ENCODE measurements at places on chromosomes 13 and 19.
A peak's percentile ranks its signal among the peaks of the same experiment; 100 is the strongest.

GRCh38 chr19:52297601-52298364, 814 bp downstream of the ZNF480 start:
- no peak for DNase-seq

DNA sequence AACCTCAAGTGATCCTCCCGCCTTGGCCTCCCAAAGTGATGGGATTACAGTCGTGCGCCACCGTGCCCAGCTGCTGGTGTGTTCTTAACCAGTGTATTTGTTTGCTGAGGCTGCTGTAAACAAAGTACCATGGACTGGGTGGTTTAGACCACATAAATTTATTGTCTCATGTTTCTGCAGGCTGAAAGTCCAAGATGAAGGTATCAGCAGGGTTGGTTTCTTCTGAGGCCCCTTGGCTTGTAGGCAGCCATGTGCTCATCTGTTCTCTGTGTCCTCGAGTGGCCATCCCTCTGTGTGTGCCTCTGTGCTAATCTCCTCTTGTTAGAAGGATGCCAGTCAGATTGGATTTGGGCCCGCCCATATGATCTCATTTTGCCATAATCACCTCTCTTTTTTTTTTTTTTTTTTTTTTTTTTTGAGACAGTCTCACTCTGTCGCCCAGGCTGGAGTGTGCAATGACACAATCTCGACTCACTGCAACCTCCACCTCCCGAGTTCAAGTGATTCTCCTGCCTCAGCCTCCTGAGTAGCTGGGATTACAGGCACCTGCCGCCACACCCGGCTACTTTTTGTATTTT, 31.8 kb downstream of the PEX11G start:
- no peak for DNase-seq

DNA sequence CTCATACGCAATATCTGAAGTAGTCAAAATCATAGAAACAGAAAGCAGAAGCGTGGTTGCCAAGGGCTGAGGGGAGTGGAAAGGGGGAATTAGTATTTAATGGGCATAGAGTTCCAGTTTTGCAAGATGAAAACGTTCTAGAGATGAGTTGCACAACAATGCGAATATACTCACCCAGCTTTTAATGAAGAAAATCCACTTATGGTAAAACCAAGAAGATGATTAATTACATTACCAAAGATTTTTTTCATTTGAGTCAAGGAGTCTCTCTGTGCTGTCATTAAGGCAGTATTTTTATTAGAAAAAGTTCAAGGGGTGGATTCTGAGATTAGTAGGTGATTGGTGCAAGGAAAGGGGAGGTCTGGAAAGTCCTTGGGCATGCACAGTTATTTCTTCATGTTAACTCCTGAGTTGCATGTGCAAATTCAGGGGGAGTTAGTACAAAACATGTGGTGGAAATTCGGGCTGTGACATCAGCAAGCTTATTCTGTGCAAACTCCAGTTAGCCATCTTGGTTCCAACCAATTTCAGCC, 6.9 kb upstream of the CBY2 start:
- DNase-seq, result no peak

- no peak for DNase-seq
Measured at GRCh38 chr19:14477418-14478112, 2.4 kb upstream of the PTGER1 start.

DNA sequence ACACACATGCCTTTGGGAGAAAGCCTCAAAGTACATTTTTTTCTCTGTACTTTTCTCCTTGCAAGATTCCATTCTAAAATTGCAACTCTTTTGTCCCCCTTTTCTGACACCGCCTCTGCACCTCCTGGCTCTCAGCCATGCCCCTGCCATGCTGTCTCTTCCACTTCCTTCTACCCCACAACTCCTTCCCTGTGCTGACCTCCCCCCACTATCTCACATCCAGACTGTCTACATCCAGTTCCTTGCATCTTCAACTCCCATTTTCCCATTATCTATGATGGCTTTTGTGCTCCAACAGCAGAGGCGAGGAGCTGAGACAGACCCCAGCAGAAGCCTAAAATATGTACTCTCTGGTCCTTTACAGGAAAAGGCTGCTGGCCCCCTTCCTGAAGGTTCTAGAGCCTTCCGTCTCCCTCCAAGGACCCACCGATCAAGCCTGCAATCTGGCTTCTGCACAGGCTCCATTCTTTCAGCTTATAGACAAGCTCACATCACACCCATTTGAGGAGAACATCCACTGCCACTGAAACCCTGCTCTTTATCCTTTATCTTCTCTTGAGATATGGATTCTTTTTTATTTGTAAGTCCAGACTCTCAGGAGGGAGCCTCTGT, 50.2 kb downstream of the RFX2 start:
- no peak for DNase-seq

GRCh38 chr13:110706570-110707372, 855 bp upstream of the CARS2 start:
- no peak for DNase-seq

DNA sequence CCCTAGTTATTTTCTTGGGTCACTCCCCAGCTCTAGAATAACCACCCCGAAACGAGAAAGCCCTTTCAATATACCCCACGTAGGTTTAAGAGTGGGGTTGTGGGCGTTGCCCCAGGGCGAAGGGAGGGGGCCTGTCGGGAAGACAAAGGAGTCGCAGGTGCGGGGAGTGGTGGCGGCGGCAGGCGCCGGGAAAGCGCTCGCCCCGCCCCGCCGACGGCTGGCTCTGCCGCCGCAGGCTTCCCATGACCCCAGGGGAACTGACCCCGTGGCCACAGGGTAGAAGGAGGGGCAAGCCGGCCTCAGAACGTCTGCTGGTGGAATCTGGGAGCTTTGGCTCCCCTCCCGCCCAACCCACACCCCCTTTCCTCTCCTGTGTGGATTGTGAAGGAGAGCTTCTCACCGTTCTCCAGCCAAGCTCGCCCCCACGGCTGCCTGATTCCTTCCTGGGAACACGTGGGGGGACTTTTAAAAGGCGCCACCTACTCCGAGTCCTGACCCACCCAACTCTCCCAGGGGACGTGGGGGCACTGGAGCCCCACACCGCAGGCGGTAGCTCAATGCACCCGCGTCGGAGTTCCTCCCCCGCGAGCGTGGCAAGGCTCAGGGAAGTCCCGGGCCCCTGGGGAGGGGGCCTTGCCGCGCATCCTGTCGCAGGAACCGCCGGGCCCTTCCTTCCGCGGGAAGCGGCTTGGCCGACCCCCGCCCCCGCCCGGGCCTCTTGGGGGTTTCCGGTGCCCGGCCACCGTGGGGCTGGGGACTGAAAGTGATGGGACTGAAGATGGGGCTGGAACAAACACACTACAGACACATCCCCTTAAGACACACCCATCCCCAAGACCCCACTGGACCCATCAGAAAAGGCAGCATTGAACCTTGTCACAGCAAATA, 5.5 kb downstream of the IER2 start:
- DNase-seq, result no peak

DNA sequence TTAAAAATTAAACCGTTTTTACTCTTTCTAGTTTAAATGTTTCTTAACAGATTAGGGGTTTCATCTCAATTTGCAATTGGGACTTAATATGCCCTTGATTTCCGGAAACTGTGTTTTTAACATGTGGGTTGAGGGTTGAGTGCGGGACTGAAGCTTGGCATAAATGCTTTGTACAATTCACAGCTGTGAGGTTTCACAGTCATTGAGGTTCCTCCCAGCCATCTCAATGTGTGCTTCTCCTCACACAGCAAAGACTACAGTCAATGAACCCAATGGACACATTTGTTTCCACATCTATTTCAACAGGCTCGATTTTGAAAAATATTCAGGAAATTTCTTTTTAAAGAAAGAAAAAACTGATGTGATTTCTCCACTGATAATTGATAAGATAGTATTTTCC, 328.6 kb downstream of the TBC1D4 start:
- no peak for DNase-seq

GRCh38 chr13:98923641-98924397, 54.0 kb downstream of the DOCK9 start:
- no peak for DNase-seq

DNA sequence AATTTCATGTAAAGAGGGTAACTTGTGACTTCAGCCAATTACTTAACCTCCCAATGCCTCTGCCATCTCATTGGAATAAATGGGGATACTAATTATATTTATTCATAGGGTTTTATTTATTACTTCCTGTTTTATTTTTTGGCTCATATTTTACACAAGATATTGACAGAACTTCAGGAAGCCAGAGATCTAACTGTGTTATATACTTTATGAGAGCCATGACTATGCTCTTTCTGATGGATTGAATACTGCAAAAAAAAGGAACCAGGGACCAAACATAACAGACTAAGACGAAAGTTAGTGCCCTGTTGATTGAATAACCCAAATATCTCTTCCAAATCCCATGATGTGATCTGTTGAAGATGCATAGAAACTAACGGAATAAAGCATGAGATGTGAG, 243.3 kb upstream of the STARD13 start:
- DNase-seq, result no peak

DNA sequence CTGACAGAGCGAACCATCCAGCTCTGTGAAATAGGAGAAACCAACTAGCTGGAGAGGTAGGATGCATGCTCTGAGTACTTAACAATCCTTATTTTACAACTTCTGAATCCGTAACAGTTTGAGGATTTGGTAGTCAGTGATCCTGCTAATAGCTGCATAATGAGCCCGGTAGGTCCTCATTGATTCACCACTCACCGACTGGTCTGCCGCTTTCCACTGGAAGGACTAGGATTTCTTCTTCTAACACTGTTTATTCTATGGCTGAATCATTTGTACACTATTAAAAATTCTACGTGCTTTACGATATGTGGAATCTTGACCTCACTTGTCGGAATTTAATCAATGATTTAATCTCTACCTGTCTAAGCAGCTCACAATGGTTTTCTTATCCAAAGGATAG, 33.9 kb downstream of the SPATA13 start:
- no peak for DNase-seq

GRCh38 chr13:98019186-98019585, 65.7 kb downstream of the IPO5 start:
- no peak for DNase-seq

- no peak for DNase-seq
Measured at GRCh38 chr19:42150911-42151361, 18.7 kb upstream of the POU2F2 start.

DNA sequence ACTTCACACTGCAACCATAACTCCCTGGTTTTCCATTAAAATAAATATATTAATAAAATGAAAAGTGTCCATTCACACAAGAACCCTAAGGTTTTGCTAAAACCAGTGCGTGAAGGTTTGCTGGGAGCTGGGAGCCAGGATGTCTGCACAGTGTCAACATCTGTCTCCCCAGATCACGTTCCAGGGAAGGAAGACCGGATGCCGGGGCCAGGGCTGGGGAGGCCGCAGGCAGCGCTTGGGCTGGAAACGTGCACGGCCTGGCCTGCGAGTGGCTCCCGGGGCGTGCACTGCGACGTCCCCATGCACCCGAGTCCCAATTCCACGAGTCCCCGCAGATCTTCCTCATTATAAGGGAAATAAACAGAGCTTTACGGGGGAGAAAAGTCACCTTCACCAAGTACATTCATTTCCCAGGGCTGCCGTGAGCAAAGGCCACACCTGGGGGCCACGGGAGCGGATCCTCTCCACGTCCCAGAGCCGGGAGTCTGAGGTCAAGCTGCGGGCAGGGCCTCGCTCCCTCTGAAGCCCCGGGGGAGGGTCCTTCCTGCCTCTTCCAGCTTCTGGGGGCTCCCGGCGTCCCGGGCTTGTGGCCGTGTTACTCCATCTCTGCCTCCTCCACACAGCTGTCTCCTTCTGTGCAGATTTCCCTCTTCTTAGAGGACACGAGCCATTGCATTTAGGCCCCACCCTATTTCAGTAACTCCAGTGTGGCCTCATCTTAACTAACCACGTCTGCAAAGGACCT, 12.8 kb downstream of the SHC2 start:
- DNase-seq, result no peak

- peak; percentile 53 for DNase-seq
Measured at GRCh38 chr19:21569494-21569865, 64.1 kb downstream of the ZNF429 start.

DNA sequence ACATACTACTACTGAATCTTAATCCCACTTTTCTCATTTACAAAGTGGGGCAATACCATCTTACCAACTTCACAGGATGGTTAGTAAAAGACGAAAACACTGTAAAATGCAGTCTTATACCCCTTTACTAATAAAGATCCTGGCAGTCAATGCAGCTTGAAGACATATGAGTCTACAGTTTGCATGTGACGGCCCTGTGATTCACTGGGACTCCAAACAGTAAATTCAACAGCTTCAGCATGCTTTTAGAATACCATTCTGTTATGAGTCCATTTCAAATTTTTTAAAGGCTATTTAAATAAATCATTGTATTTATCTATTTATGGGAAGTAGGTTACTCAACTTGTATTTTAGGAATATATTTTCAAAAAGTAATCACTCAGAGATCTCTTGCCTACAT, 629.1 kb downstream of the LIG4 start:
- no peak for DNase-seq

DNA sequence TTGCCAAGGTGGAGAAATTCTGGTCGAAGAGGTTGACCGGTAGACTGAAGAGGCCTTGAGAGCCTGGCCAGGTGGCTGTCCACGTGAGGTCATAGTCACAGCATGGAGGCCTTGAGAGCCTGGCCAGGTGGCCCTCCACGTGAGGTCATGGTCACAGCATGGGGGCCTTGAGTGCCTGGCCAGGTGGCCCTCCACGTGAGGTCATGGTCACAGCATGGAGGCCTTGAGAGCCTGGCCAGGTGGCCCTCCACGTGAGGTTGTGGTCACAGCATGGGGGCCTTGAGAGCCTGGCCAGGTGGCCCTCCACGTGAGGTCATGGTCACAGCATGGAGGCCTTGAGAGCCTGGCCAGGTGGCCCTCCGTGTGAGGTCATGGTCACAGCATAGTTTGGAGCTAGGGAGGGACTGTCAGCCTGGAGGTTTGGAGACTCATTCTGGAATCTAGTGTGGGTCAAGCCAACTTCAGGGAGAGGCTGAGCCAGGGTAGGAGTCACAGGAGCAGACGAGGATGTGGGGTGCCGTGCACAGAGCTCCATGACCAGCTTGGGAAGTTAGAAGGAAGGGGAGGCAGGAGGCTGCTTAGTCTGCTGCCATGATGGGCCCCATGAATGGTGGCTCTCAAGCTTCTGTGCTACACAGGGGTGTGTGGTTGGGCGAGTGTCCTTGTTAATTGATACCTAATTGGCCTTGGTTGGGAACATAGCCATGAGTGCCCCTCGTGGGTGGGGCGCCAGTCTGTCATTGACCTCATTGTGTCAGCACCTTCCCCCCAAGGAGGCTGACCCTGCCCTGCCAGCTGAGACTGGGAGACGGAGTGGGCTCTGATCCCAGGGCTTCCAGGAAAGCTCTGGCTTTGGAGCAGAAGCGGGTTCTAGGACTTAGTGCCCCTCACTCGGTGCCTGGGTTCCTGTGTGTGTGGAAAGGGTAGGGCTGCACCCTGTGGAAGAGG, 4.0 kb downstream of the LENG9 start:
- no peak for DNase-seq

DNA sequence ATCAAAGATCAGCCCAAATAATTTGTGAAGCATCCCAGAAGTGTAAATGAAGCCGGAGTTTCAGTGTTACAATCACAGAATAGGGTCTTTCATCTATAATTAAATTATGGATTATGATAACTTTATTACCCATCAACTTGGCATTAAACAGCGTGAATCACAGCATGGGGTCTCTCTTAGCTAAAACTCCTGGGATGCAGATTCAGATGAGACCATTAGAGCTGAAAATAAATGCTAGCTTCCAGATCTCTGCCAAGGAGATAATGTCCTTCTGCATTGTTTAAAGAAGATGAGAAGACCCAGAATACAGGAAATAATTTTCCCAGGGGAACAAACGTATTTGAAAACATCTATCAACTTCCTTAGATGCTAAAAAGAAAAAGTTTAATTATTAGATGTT, 546.0 kb upstream of the PCDH9 start:
- no peak for DNase-seq

- DNase-seq, result no peak
Measured at GRCh38 chr13:28322256-28322905, 172.5 kb downstream of the FLT1 start.

Measured in NCI-H1105 (cell line).